NCI-H226 (cell line): ENCODE measurements at places on chromosomes 3 and 15.

- peak; percentile 48 for DNase-seq
Measured at GRCh38 chr15:36278219-36278618, 301.2 kb upstream of the CDIN1 start.

GRCh38 chr3:12957339-12957738, 115.9 kb downstream of the IQSEC1 start:
- DNase-seq: no peak

- no peak for DNase-seq
Measured at GRCh38 chr15:35445891-35446290, 100.1 kb downstream of the DPH6 start.

DNA sequence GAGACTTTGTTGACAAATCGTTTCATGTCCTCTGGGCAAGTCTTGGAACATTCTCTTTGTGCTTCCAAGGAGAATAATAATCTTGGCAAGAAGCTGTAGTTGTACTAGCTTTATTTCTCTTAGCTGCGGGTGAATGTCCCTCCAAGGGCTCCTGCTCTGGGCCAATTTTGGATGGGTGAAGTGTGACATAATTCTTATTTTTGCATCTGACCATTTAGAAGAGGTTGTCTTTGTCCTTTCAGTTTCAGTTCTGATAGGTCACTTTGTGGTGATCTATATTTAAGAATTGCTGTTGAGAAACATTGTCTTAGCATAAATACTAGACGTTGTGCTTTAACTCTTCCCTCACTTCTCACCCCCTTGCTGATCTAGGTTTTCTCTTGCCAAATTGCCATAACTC, 164.8 kb upstream of the RORA start:
- no peak for DNase-seq

DNA sequence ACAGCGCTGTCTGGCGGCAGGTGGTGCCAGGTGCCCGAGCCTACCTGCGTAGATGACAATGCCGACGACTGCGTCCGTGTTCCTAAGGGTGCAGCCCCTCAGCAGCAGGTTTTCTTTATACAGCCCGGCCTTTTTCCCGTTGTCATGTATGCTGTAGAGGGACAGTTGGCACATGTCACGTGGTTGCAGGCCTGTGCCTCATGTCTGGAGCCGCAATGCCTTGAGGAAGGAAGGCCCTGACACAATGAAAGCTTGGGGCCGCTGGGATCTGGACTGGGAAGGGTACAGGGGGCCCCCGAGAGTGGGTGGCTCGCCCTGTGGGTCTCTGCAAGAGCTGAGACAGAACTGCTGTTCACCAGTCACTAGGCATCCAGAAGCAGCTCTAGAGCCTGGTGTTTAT, 136.0 kb downstream of the ATP10A start:
- no peak for DNase-seq

DNA sequence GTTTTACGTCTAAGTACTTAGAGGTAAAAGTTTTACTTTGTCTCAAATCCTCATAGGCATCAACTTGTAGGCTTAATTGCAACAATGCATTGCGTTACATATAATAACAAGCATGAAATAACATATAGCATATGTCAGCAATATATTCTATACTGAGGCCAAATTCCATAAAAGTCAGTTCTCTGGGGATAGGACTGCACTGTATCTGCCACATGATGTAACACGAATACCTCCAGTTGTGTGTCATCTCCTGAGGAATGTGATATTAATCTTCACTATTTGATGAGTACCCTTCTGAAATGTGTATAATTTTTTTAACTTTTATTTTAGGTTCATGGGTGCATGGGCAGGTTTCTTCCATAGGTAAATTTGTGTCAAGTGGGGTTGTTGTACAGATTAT, 126.4 kb downstream of the IMPG2 start:
- DNase-seq: peak; percentile 75

- DNase-seq: no peak
Measured at GRCh38 chr3:150472421-150472820, 64.3 kb downstream of the TSC22D2 start.

DNA sequence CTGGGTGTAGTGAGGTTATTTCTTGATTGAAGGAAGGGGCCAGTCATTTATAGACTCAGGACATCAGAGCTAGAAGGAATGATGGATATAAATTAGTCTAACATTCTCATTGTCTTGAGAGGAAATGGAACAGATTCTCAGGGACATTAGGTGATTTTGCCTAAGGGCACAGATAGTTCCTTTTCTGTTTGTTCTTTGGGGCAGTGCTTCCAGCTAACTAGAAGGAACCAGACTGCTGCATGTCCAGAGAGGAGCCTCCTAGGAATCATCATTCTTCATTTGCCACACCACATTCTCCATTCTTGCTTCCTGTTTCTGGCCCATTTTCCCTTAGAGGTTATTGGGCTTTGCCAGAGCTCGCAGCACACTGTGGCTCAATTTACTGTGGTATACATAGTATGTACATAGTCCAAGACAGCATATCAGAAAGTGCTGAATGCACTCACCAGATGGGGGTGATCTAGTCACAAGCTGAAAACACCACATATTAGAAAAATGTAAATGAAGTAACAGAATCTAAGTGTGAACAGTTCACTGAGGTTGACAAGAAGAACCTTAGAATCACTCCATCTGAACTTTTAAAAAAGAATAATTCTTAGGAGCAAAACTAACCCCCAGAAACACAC, 62.7 kb upstream of the MYZAP start:
- DNase-seq: no peak

- peak; percentile 13 for DNase-seq
Measured at GRCh38 chr3:138082992-138083386, 32.4 kb downstream of the DZIP1L start.

DNA sequence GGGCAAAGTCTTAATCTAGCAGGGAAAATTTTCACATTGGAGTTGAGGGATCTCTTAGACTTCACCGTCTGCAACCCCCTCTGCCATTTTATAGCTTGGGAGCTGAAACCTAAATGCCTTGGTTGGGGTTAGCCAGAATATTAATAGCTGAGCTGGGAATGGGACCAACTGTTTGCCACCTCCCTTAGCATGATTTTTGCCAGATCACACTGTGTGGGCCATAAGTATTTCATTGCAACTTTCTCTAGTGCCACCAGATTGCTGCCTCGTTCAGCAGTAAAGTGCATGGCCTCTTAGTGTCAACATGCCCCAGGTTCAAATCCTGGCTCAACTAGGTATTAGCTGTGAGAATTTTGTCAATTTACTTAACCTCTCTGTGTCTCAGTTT, 55.9 kb upstream of the ABHD17C start:
- no peak for DNase-seq

DNA sequence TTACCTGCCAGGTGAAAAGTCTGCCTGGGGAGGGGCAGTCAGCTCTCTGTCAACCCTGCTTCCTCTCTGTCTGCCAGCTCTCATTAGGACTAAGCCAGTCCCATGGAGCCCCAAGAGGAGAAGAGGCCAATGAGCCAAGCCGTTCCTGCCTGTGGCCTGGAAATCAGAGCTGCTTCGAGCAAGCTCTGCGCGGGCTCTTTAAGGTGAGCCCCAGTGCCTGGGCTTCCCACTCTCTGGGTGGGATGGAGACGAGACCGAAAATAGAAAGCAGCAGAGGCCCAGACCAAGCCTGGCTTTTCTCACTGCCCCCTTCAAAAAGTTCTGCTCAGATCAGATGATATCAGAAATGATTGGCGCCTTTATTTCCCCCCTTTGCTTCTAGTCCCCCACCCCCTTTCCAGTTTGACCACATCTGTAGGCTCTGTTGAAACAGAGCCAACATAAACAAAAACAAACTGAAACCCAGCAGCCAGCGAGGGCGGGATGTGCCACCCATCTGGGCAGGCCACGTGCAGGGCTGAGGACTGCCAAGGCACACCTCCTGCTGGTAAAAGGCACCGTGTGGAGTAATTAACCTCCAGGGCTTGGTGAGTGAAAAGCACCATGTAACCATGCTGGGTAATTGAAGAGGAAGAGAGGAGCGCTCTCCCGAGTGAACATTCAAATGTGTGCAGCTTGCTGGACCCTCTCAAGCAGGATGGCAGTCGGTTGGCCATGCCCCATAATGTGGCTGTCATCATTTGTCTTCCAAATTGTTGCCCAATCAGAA, 471.0 kb upstream of the PROK2 start:
- no peak for DNase-seq

DNA sequence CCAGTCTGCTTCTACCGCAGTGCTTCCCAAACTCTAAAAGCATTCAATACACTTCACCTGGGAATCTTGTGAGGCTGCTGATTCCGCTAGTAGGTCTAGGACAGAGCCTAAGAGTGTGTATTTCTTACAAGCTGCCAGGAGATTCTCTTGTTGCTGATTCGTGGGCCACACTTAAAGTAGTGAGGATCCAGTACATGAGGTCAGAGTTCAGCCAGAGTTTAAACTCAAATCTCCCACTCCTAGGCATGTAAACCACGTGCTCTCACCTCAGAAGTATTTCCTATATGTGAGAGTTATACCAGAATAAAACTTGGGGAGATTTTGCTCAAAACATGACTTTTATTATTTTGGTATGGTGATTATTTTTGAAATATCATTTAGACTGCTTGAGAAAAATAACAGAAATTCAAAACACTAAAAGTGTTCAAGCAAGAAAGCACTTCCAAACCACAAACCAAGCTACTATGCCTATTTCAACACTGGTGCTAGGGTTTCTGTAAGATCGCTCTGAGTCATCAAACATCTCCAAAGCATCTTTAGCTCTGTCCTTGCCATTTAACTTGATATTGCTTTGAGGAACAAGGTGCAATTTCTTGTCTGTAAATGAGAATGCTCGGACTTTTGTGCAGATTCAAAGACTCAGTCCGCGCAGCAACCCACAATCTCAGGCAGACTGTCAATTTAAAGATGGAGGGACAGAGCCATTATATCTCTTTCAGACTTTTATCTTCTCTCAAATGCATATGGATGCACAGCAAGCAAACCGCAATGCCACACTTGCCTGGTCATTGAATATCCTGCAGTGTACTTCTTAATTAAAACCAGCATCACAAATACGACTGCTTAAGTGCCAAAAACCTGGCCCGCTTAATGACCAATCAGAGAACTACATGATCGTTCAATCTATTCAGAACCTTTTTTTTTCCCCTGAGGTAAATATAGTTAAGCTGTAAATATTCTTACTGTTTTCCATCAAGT, 59.8 kb downstream of the AGTR1 start:
- peak; percentile 60 for DNase-seq

DNA sequence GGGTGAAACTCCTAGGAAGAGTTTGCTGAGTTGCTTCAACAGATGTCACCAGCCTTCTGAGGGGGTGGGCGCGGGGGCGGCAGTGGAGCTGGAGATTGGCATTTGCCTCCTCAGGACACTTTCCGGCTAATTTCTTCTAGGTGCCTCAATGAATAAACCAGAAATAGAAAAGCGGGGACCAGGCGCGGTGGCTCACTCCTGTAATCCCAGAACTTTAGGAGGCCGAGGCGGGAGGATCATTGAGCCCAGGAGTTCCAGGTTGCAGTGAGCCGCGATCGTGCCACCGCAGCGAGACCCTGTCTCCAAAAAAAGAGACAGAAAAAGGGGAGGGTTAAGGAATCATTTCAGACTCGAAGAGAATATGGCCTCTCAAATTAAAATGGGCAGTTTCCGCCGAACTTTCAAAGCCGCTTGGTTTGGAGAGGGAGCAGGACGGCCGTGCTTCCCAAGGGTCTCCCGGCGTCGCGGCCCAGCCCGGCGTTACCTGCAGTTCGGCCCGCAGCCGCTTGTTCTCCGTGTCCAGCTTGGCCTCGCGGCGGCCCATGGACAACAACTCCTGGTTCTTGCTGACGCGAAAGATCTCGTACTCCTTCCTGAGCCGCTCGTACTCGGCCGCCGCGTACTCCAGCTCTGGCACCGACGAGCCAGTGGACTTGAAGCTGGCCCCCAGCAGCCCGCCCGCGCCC, 587 bp downstream of the NPHP3 start:
- peak; percentile 32 for DNase-seq

DNA sequence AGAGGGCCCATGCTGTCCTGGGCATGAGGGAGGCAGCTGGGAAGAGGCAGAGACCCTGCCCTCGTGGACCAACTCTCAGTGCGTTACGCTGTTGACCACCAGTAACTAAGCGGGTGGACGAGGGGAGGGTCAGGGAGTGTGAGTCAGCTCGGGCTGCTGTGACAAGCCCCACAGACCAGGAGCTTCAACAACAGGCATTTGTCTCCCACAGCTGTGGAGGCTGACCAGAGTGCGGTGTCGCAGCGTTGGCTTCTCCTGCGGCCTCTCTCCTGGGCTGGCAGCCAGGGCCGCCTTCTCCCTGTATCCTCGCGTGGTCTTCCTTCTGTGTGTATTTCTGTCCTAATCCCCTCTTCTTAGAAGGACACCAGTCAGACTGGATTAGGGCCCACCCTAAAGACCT, 13.0 kb downstream of the EFCC1 start:
- no peak for DNase-seq

DNA sequence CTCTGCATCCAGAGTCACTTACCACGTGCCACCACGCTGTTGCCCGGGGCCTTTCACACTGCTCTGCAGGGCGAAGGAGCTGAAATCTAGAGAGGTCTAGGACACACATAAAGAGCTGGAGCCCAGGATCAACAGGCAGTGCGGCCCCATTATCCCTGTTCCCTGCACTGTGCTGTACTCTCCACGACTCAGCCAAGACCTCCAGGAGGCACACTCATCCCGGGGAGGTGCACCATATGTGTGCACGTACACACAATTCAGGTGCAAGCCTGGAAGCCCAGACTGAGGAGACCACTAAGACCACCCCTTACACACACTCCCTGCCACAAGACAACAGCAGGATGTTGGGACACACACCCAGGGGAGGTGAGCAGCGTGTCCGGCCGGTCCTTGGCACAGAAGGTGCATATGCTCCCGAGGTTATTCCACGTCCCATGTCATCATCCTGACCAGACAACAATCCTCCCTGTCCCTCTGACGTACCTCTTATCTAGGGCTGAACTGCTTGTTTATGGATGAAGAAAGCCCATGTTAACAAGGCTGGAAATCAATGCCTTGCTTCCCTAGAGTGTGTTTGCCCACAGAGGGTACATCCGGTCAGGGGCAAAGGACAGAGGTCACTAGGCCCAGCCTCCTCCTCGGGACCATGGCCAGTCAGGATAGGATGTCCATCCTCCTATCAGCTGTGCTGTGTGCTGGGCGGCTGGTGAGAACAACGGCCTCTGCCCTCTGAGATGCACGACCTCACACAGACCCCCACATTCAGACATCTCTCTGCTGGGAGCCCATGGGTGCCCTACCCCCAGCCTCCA, 16.1 kb downstream of the KLF15 start:
- no peak for DNase-seq

- no peak for DNase-seq
Measured at GRCh38 chr3:119964294-119964693, 130.0 kb downstream of the GSK3B start.

DNA sequence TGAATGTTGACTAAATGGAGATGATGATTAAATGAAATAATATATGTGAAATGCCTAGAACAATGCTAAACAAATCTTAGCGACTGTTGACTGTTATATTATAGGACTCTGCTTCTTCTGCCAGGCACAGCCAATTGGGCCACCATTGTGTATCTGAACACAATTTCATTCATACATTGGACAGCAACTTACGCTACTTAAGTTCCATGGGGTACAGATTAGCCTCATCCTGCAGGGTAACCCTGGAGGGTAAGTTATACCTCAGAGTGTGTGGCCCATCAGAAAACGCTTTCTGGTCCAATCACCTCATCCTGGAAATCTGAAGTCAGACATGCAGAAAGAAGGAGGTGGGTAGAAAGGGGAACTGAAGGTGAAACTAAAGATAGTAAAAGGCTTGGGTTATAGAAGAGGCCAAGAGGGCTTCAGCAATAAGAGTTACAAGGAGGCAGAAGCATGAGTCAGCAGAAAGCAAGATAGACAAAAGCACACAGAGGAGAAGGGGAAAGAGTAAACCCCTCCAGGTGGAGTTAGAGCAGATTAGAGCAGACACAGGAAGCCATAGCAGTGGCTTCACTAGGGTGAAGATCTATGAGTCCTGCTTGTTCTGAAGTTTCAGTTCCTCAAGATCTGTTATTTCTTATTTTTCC, 119.3 kb upstream of the SLC24A5 start:
- DNase-seq: no peak

- no peak for DNase-seq
Measured at GRCh38 chr3:49098429-49098828, 4.6 kb upstream of the QRICH1 start.
